ENCODE measurements at places on chromosomes 12 and 14. TPM values are rescaled to one million over a fixed set of nuclear protein-coding genes. Genes with fewer than 3 reads are reported as not detected.

The KLRC3 gene
- polyA plus RNA-seq = 0.26 TPM

The GUCY2C gene
- not detected for polyA plus RNA-seq

The PMCH gene
- not detected for polyA plus RNA-seq

The DNAI7 gene
- polyA plus RNA-seq = 0.74 TPM

The KRT77 gene
- not detected for polyA plus RNA-seq

The ORAI1 gene
- polyA plus RNA-seq = 2.9 TPM

The BHLHE41 gene
- polyA plus RNA-seq = 35.1 TPM

The IGFBP6 gene
- 337 TPM for polyA plus RNA-seq

The PROX2 gene
- polyA plus RNA-seq = 0.08 TPM

The TAS2R7 gene
- not detected for polyA plus RNA-seq

The HOXC4 gene
- polyA plus RNA-seq = 3.0 TPM

The ATXN3 gene
- polyA plus RNA-seq = 41.5 TPM

The RD3L gene
- polyA plus RNA-seq = not detected

The CDKN3 gene
- 2.4 TPM for polyA plus RNA-seq

The SLC2A14 gene
- 11.3 TPM for polyA plus RNA-seq

The EIF2B2 gene
- 90.2 TPM for polyA plus RNA-seq

The SMIM41 gene
- not detected for polyA plus RNA-seq

The AVPR1A gene
- 44.4 TPM for polyA plus RNA-seq

The TMCC3 gene
- polyA plus RNA-seq = 1.2 TPM

The COX8C gene
- not detected for polyA plus RNA-seq

The CCDC60 gene
- not detected for polyA plus RNA-seq

The PRICKLE1 gene
- 3.4 TPM for polyA plus RNA-seq

The GPRC5D gene
- polyA plus RNA-seq = 0.17 TPM

The PLA2G1B gene
- polyA plus RNA-seq = 4.9 TPM

The PYM1 gene
- 59.1 TPM for polyA plus RNA-seq

The KRT85 gene
- not detected for polyA plus RNA-seq

The CACNA1C gene
- polyA plus RNA-seq = 5.4 TPM

The PAPLN gene
- 4.2 TPM for polyA plus RNA-seq

The RHNO1 gene
- 14.2 TPM for polyA plus RNA-seq

The CLSTN3 gene
- polyA plus RNA-seq = 41.8 TPM

The PTPN6 gene
- 36.2 TPM for polyA plus RNA-seq

The TMEM117 gene
- 1.9 TPM for polyA plus RNA-seq

The GRIN2B gene
- under 0.01 TPM for polyA plus RNA-seq

The PIWIL1 gene
- polyA plus RNA-seq = 0.10 TPM

The SLC39A2 gene
- polyA plus RNA-seq = not detected

Data from adrenal gland (tissue), 19 donors.